ENCODE measurements at places on chromosomes 5 and 9.

DNA sequence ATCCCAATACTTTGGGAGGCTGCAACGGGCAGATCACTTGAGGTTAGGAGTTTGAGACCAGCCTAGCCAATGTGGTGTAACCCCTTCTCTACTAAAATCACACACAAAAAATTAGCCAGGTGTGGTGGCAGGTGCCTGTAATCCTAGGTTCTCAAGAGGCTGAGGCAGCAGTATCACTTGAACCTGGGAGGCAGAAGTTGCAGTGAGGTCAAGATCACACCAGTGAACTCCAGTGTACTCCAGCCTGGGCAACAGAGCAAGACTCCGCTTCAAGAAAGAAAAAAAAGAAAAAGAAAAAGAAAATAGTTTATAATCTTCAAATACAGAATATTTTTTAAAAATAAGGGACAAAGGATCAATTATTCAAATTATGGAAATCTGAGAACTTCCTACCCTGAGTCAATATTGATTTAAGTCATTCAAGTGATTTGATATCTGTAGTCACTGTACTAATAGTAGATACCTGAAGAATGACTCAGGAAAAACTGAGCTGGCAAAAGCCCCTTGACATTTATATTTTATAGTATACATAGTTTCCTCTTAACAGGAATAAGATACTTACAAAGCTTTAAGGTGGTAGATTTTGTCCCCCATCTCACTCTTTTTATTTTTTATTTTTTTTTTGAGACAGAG, 61.8 kb downstream of the PTBP3 start:
- no peak for DNase-seq

GRCh38 chr5:34523387-34523726, 132.8 kb upstream of the RAI14 start:
- no peak for DNase-seq

- no peak for DNase-seq
Measured at GRCh38 chr5:84382363-84383295, 2.1 kb downstream of the EDIL3 start.

GRCh38 chr9:117081641-117082317, 333.1 kb downstream of the ASTN2 start:
- no peak for DNase-seq

GRCh38 chr9:123450098-123450770, 94.2 kb downstream of the CRB2 start:
- no peak for DNase-seq

DNA sequence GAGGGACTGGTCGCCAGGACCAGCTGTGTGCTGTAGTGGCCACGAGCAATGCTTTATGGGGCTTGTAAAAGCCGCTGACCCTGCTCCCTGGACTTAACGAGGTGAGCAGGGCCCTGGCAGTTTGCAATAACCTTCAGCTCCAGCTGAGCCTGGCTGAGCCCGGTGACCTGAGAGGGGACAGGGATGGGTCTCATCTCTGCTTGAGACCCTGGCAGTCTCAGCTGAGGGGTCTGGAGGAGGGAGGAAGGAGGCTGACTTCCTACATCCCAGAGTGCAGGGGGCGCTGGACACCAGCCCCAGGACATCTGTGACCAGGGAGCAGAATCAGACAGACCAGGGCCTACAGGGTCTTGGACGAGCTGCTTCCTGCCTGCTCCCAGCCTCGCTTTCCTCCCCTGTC, 277.5 kb upstream of the MVB12B start:
- DNase-seq: no peak

DNA sequence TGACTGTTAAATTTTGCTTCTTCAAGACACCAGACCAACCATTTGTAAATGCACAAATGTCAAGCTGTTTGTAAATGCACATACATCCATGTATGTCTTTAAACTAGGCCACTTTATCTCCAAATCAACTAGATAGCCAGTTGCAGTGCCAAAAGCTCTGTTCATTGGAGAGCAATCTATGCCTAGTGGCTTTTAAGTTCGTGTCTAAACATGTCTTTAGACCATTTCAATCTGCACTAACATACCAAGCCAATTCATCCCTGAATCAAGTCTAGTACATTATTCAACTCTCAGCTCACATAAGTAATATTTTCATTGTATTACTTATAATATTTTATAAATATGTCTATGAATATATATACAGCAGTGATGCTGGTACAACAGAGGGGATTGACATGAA, 985.9 kb downstream of the CDH18 start:
- DNase-seq: no peak

GRCh38 chr5:37580106-37580505, 201.0 kb downstream of the WDR70 start:
- DNase-seq: no peak

DNA sequence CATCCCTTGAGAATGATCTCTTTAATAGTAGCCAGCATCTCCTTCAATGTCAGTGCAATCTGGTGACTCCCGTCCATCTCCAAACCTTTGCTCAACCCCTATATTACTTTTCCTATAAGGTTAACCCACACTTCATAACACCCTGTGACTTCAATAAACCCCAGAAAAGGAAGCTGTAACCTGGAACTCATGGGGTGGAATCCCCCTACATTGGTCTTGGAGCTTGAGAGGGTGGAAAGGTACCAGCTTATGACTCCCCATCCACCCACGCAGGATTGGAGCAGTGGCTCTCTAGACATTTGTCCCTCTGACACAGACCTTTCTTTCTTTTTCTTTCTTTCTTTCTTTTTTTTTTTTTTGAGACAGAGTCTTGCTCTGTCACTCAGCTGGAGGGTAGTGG, 54.7 kb upstream of the ZFR start:
- no peak for DNase-seq

DNA sequence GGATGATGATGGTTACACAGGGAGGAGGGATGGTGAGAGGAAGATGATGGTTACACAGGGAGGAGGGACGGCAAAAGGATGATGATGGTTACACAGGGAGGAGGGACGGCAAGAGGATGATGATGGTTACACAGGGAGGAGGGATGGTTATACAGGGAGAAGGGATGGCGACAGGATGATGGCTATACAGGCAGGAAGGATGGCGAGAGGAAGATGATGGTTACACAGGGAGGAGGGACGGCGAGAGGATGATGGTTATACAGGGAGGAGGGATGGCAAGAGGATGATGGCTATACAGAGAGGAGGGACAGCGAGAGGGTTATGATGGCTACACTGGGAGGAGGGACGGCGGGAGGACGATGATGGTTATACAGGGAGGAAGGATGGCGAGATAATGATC, 64.1 kb upstream of the FCN1 start:
- DNase-seq: no peak

DNA sequence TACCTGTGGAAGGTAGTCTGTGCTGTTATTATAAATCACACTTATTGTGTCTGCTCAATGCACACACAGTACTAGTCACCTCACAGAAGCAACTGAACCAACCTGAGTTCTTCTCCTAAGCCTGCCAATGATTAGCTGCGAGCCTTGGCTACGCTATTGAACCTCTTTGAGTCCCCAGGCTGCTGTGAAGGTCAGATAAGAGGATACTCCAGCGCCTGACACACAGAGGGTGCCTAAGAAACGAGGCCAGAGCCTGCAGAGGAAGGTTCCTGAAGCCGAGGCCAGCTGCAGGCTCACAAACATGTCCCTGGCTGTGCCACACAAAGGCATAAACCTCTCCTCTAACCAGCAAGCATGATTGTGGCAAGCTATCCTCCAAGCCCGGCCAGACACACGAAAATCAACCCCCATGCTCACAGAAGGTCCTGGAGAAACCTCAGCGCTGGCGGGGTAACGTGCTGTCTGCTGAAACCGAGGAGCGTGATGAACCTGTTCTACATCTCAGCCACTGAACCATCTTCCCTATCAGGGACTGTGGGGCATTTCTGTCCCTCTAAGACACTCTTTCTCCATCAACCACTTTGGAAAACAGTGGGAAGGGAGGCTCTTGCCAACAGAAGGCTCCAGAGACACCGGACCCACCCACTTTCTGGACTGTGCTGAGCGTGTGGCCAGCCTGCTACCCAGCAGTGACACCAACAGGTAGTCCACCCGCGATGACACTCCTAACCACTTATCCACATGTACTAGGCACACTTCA, 53.2 kb upstream of the SLC25A51 start:
- no peak for DNase-seq

- no peak for DNase-seq
Measured at GRCh38 chr5:1520791-1521453, 2.8 kb downstream of the LPCAT1 start.

DNA sequence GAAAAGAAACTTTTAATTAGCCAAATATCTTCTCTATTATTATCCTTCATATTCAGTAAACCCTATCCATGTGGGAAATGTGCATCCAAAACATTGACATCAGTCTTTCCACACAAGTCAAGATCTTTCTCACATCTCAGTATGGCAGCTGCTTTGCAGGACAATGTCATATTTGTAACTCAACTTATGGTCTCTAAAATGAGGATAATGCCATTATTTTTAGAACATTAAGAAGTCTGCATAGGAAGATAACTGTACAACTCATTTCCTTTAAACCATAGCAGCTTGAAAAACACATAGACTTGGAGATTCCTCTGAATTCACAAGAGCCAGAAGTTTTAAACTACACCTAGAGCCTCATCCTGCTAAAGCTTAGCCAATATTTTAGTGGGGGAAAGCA, 43.7 kb downstream of the MCTP1 start:
- no peak for DNase-seq

GRCh38 chr9:134738869-134739659, 97.5 kb downstream of the COL5A1 start:
- DNase-seq: peak; percentile 20

- DNase-seq: no peak
Measured at GRCh38 chr5:62450259-62450658, 37.7 kb downstream of the IPO11 start.

GRCh38 chr9:38018958-38019602, 49.9 kb downstream of the SHB start:
- DNase-seq: no peak

- DNase-seq: no peak
Measured at GRCh38 chr5:146048994-146049703, 56.2 kb downstream of the PLAC8L1 start.

DNA sequence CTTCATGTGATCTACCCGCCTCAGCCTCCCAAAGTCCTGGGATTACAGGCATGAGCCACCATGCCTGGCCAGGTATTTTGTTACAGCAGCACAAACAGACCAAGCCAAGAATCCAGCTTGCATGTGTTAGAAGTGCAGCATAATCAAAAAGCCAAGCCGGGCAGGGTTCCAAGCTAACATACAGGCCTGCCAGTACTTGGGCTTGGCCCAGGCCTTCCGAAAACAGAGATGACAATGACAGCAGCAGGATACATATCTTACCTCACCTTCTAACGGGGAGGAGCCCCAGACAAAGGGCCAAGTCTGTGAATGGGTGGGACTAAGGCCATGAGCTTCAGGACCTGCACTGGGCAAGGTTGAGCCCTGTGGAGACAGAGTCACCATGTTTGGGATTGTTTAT, 91.4 kb upstream of the ZNF462 start:
- no peak for DNase-seq

DNA sequence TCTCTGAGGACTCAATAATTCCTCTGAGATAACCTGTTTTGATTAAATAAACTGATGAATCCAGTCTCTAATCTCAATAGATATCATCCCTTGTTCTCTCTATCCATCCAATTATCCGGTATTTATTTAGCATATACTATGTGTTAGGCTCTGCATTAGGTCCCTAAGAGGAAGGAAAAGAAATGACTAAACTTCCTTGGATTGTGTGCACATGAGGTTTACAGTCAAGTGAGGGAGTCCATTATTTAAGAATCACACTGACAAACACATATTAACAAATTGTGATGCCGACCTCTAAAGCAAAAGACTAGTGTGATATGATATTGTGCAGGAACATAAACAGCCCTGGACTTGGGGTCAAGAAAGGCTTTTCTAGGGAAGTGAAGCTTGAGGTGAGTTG, 140.8 kb downstream of the HMHB1 start:
- DNase-seq: no peak

DNA sequence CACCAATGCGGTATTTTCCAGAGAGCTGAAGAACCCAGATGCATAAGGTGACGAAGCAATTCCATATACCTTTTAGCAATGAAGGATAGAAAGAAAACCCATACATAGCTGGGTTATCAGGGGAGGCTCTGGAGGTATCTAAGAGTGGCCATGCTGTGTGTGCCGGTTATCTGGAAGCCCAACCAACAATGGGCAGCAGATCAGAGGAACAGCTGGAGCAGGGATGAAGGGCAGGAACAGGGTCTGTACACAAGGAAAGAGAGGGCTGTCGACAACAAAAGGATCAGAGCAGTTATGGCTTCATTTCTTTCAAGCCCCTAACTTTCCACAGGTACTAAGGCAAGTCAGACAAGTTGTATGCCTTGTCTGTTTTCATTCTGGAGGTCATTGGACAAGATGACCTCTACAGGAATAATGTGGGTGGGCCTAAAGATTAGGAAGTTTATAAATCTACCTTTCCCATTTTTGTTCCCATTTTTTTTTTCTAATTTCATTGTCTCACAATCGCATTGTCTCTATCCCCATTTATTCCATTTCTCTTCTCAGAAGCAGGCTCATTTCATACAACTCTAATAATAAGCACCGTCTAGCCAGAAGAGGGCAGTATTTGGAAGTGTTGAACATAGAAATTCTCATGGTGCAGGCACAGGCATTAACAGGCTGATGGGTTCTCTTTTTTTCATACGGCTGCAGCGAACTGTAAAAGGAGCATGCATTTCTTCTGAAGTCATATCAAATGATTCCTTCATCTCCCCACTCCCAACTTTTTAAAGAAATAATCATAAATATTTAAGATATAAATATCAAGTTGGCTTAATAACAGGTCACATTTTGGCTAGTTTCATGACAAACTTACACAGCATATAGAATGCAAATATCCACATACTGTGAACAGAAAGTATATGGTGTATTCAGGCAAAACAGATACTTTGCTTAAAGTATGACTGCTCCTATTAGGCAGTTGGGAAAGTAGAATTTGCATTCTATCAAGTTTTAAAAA, 63.5 kb downstream of the ZNF474 start:
- DNase-seq: no peak

- no peak for DNase-seq
Measured at GRCh38 chr5:7869474-7870136, 657 bp downstream of the MTRR start.

GRCh38 chr5:124641154-124641792, 105.2 kb downstream of the ZNF608 start:
- DNase-seq: no peak

DNA sequence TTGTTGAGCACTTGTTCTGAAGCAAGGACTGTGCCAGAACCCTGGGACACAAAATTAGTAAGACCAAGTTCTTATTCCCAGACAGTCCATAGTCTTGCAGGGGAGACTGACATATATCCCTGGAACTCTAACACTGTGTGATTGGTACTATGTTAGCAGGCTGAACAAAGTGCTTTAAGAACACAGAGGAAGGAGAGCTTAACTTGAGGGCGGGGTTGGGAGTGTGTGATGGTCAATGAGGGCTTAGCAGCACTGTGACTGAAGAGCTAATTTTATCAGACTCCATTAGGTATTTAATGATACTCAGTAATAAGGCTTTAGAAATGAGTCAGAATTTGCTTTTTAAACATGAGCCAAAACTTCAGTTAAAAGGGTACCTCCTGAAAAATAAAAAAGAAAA, 14.9 kb upstream of the SPATA24 start:
- no peak for DNase-seq
